AG08396 (cell line): ENCODE measurements at places on chromosomes 1 and 21.

DNA sequence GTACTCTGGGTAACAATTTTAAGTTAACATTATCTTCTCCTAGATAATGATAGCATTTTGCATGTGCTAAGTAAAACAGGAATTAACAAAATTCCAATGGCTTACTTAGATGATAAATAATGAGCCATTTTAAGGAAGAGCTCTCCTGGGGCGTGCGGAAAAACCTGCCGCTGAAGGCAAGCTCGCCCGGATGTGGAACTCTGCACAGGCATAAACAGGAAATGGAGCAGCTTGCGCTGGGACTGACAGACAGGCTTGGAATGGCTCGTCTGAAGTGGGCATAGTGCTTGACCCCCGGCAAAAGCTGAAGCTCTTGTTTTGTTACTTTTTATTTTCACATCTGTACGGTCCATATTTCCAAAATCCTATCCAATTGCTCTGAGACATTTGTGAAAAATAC lies 169.2 kb downstream of the ZNF281 start:
- no peak for DNase-seq

GRCh38 chr1:15289251-15289651 lies 42.2 kb downstream of the FHAD1 start:
- no peak for DNase-seq

DNA sequence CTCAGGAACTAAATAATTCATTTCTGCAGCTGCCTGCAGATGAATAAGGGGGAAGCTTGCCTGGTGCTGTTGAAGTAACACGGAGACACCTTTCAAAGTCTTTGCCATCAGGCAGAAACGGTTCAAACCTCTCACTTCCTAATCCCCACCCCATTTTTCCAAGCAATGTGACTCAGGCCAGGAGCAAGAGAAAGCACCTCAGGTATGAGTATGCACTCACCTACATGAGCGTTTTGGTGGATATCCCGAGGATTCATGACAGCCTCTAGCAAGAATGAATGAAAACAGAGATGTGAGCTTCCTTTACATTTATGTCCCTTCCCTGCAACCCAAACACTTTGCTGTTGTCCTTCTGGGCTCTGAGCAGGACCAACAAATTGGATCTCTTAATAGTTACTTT lies 63.4 kb upstream of the LAX1 start:
- no peak for DNase-seq

GRCh38 chr1:82399093-82399492 lies 598.4 kb downstream of the ADGRL2 start:
- no peak for DNase-seq

- no peak for DNase-seq
Measured at GRCh38 chr1:20057886-20058420, 12.0 kb upstream of the PLA2G5 start.

GRCh38 chr21:26840912-26841311 lies 4.3 kb downstream of the ADAMTS1 start:
- DNase-seq, result peak; percentile 36

DNA sequence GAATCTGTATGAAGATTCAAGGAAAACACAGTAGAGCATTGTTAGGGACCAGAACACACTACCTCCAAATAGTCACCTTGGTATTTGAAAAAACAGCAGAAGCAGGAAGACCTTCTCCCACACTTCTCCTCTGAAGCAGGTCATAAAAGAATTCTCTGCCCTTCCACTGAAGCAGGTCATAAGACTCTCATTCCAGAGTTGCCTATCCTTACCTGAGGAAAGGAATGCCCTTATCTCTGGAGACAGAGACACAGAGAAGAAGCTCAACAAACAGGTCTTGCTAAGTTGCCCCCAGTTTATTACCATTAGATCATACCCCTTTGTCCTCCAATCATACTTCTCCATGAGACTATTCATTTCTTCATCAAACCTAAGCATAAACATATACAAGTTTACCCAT lies 225.8 kb upstream of the TNR start:
- DNase-seq, result no peak

GRCh38 chr1:46767649-46768282 lies 31.1 kb upstream of the CYP4B1 start:
- DNase-seq, result no peak

- DNase-seq, result no peak
Measured at GRCh38 chr1:213982672-213983492, 4.9 kb upstream of the PROX1 start.

DNA sequence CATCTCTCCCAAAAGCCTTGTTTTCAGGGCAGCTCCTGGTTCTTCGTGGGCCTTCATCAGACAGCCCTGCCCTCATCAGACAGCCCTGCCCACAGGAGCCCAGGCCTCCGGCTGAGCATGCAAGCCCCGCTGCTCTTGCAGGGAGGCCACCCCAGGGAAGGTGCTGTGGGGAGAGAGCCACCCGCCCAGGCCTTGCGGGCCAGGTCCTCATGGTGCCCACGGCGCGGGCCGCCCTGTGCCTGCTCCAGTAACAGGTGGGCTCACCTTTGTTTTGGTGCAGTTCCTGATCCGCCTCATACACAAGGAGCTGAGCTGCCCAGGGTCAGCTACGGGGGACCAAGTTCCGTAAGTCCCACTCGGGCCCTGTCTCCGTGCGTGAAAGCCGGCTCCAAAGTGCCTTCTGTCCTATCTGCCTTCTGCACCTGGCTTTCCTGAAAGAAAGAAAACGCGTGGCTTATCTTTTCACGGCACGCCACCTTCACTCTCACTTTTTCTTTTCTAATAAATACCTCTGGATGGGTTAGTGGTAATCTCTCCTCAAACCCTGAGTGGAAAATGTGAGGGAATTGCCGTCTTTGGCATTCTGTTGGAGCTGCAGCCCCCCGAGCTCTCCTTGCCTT lies 65.9 kb downstream of the SLC37A1 start:
- no peak for DNase-seq

GRCh38 chr21:26784974-26785373 lies 60.2 kb downstream of the ADAMTS1 start:
- no peak for DNase-seq

GRCh38 chr1:7278827-7279765 lies 492.0 kb upstream of the VAMP3 start:
- no peak for DNase-seq

- DNase-seq, result no peak
Measured at GRCh38 chr1:186595969-186596368, 84.3 kb downstream of the PTGS2 start.

GRCh38 chr1:22736501-22737080 lies 26.0 kb downstream of the EPHB2 start:
- DNase-seq, result no peak

- DNase-seq, result no peak
Measured at GRCh38 chr21:15077529-15078145, 12.8 kb upstream of the NRIP1 start.

- DNase-seq, result no peak
Measured at GRCh38 chr1:58391056-58391455, 155.5 kb downstream of the OMA1 start.

DNA sequence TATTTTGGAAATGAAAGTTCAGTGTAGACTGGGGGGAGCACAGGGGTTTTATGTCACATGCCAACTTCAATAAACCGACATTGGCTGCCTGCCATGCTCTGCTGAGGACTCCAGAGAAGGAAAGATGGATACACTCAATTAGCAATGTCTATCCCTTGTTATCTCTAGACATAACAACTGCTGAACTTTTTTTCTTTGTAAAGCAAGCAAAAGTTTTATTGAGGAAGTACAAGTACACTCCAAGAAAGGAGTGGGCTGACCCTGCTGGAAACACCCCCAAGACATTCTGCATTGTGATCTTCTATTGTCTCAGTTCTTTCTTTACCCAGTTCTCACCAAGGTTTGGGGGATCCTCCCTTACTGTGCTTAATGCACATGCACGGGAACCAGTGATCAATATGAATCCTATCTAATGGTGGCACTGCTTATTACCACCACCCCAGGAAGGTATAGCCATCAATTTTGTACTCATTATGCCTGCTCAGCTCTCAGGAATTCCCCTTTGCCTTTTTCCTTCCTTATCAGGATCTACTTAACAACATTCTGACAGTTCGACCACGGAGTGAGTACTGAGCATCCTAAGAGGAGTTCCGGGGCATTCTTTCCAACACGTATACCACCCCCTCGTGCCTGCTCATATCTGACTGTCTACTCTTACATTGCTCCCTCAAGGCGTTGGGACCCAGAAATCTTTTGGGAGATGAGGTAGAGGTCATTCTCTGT lies 28.7 kb downstream of the SYNJ1 start:
- DNase-seq, result no peak

GRCh38 chr21:38777015-38777414 lies 28.7 kb upstream of the ETS2 start:
- no peak for DNase-seq

DNA sequence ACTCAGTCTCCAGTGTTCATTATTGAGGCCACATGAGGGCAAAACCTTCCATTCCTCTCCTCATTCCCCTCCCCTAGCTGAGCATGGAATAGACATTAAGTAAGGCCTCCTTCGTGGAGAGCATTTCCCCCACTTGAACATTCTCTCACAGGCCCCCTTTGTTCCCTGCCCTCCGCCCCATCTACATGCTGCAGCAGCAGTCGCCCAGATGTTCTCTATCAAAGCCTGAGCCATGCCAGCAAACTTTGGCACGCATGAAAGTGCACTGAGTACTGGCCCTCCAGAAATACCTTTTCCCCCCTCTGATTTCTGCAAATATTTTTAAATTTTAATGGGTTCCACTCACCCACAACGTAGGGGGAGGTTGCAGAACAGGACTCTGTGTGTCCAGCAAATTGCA lies 20.9 kb upstream of the GORAB start:
- DNase-seq, result no peak
